K562 (cell line): ENCODE measurements at places on chromosomes 11 and 22.

DNA sequence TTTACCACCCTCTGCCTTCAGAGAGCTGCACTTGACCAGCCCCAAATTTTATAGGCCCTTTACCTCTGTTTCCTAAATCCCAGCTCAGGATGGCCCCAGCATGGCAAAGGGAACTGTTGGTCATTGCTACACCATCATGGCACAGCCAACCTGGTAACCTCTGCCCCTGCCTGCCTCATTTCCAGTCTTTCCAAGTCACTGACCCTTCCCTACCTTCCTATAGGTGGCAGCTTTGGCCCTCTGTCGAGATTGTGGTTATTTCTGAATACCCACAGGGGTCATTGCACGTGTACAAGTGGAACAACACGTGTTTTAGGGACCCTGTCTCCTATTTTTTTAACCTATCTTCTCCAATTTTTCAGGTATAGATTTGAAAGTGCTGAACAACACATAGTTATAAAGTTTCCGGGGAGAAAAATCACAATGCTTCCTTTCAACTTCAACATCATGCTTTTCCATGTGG lies 2.8 kb downstream of the GALNT18 start:
- no peak for DNase-seq

- DNase-seq: no peak
Measured at GRCh38 chr11:6402561-6402981, 12.3 kb downstream of the SMPD1 start.

DNA sequence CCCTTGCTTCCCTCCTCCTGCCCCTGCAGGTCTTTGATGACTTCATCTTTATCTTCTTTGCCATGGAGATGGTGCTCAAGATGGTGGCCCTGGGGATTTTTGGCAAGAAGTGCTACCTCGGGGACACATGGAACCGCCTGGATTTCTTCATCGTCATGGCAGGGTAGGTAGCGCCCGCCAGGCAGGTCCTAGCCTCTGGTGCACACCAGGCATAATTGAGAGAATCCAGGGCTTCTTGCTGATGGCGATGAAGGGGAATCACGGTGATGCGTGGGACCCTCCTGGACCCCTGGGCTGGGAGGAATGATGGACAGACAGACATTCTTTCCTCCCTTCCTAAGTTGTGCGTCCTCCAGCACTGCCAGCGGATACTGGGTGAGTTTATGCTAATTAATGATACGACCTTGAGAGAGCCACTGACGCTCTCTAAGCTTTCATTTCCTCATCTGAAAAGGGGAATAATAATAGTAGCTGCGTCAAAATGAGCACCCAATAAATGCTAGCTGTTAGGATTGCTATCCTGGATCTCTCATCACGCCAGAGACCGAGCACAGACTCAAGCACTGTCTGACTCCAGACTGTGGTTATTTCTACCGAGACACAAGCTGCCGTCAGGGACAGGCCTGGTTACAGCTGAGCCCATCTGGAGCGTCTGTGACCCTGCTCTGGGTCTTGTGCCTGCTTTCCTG lies 30.1 kb downstream of the CACNA1I start:
- DNase-seq: no peak

DNA sequence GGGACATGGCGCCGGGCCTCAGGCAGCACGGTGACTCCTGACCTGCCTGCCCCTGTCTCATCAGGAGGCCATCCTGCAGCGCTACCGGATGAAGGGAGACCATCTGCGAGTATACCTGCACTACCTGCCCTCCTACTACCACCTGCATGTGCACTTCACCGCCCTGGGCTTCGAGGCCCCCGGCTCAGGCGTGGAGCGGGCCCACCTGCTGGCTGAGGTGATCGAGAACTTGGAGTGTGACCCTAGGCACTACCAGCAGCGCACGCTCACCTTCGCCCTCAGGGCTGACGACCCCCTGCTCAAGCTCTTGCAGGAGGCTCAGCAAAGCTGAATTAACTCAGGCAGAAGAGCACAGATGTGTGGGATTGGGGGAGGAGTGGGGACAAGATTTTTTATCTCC lies 10.2 kb upstream of the ST3GAL4 start:
- no peak for DNase-seq

DNA sequence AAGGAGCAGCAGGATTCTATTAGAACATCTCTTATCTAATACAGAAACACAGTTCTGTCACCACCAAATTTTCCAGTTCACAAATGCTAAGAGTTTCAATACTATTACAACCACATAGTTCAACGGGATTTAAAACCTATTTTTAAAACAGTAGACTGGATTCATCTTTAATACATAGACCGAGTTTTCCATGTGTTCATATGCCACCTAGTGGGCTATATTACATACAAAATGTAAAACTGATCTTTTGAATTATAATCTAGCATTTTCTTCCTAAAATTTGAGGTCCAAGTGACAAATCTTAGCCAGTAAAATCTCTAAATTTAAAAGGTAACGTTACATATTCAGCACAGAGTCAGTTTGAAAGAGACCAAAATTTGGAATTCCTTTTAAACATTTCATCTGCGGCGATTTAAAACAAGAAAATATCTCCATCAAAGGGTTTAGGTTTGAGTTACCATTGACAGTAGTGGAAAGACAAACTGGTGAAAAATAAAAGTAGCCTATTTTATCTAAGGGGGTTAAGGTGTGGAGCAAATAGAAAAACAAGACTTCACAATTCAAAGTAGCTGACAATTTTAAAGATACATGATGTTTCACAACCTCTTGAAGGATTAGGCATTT lies 269.3 kb upstream of the MPPED2 start:
- DNase-seq: no peak

GRCh38 chr11:94747146-94747545 lies 21.0 kb upstream of the AMOTL1 start:
- DNase-seq: no peak

- no peak for DNase-seq
Measured at GRCh38 chr22:31504282-31504681, 7.9 kb downstream of the SFI1 start.

DNA sequence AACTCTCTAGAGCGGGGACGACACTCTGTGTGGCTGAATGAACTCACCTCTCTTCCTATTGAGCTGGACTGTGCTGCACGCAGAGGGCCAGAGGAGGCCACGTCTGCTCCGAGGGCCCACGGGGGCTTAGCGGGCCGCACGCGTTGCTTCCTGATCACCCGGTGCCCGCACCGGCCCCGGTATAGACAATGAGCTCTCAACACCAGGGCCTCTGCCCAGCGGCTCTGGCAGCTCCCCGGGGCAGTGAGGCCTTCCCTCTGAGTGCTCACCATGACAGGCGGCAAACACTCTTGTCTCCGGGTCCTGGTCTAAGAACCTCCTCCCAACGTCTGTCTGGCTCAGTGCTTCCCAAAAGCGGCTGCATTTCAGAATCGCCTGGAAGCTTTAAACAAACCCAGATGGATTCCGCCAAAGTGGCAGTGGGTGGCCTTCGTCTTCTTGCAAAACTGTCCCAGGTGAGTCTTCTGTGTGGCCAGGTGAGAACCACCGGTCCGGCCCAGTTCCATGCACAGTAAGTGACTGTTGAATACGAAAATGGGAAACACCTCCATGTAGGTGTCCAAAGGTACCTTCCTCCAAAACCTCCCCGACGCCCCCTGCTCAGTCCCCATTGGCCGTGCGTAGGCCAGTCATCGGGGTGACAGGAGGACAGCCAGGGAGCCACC lies 47.8 kb upstream of the CCND1 start:
- no peak for DNase-seq

- no peak for DNase-seq
Measured at GRCh38 chr11:130638033-130638432, 189.6 kb downstream of the ADAMTS15 start.

GRCh38 chr22:31998784-31999385 lies 44.2 kb upstream of the SLC5A1 start:
- DNase-seq: no peak

GRCh38 chr22:36893262-36893661 lies 20.2 kb upstream of the CSF2RB start:
- no peak for DNase-seq

DNA sequence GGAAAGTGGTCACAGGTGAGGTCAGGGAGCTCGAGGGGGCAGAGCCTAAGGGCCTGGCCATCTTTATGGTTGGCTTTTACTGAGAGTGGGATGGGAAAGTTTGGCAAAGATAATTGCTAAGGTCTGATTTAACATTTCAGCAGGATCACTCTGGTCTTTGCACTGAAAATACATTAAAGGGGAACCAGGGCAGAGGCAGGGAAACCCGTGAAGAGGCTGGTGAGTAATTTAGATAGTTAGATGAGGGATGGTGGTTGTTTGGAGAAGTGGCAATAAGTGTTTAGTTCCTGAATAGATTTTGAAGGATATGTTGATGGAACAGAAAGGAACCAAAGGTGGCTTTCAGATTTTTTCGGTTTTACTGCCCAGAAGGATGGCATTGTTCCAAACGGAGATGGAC lies 50.8 kb downstream of the SCN3B start:
- no peak for DNase-seq

DNA sequence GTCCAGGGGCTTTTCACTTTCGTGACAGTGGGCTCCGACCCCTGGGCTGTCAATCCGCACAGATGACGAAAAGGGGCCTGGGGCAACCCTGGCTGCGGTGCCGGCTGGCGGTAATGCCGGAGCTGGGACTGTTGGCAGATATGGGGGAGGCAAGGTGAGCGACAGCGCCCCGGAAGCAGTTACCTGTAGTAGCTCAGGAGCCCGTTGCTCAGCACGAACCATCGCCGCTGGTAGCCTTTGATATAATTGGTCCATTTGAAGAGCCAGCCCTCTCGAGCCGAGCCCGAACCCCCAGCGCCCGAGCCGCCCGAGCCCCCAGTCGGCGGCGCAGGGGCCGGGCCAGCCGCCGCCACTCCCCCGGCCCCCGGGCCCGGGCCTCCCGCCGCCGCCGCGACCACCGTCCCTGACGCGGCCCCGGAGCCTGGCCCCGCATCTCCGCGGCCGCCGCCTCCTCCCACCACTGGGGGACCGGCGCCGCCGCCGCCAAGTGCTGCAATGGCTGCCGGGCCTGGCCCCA lies 396 bp downstream of the OSBP start:
- peak; percentile 66 for DNase-seq

DNA sequence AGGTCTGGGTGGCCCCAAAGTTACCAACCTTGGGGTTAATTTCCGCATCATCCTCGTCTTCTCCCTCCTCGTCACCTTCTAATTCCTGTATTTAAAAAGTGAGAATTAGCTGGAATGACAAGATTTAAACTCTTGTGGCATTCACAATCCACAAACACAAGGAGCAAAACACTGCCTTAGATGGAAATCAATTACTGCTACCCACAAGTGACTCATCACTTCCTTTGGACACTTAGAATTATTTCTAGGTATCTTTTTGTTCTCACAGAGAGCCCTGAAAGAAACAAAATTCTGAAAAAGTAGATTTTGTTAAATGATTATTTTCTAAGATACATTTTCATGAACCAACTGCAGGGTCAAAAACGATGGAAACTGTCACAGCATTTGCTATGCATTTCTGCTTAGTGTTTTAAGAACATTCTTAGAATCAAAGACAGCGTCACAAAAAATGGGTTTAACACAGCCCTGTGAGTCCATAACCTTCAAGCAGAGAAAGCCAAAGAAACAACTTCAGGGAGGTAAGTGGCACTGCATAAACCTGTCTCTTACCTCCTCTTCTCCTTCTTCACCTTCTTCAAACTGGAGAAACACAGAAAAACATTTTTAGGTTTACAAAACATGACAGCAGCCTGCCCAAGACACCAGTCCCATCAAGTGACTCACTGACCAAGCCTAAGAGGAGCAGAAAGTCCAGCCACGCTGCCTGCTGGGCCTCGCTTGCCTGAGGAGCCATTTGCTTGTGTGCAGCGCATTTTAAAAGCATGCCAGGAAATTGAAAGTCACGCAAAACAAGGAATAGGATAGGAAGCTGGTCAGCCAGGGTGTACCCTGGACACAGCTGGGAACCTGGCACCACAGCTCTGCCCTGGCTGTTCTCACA lies 22.3 kb upstream of the PHLDA2 start:
- DNase-seq: no peak

GRCh38 chr11:74730571-74731260 lies 510 bp downstream of the CHRDL2 start:
- DNase-seq: no peak

- no peak for DNase-seq
Measured at GRCh38 chr11:16969010-16969999, 44.9 kb downstream of the PLEKHA7 start.

DNA sequence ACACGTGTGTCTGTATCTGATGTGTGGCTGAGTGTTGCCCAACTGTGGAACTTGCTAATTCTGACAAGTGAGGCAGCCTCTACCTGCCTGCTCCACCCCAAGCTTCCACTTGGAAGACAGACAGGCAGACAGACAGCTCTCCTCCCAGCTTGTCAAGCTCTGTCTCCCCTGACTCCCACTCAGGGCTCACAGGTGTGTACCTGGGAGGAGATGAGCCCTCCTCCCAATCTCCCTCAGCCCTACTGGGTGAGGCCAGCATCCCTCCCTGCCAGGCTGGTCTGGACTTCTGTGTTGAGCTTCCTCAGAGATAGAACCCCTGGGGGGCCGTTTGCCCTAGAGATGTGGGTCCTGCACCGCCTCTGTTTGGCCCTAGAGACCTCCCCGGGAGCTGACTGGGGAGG lies 1.0 kb upstream of the CHRM1 start:
- no peak for DNase-seq

GRCh38 chr22:46522797-46523196 lies 14.6 kb downstream of the CELSR1 start:
- no peak for DNase-seq

GRCh38 chr22:32389685-32390084 lies 22.4 kb downstream of the RTCB start:
- no peak for DNase-seq

- no peak for DNase-seq
Measured at GRCh38 chr11:13104619-13105236, 95.6 kb downstream of the RASSF10 start.

GRCh38 chr11:833849-834311 lies 1.1 kb downstream of the CD151 start:
- no peak for DNase-seq

DNA sequence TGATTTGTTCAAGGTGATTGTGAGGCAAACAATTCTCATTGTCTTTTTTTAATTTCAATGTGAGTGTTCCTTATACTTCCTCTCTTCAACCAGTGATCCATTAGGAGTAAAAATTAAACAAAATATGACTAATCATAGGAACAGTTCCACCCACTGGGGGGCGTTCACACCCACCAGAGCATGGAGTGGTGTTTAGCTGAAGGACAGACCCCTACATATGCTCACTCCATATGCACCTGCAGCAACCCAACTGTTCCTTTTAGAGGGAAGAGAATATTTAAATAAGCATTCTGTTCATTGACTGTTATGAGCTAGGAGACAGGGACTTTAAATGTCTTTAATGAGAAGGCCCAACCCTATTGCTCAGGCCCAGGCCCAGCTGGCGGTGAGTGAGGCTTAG lies 78.7 kb upstream of the DRD2 start:
- peak; percentile 55 for DNase-seq
